Aorta (tissue), 5 donors: ENCODE measurements at places on chromosomes 7 and 10.

DNA sequence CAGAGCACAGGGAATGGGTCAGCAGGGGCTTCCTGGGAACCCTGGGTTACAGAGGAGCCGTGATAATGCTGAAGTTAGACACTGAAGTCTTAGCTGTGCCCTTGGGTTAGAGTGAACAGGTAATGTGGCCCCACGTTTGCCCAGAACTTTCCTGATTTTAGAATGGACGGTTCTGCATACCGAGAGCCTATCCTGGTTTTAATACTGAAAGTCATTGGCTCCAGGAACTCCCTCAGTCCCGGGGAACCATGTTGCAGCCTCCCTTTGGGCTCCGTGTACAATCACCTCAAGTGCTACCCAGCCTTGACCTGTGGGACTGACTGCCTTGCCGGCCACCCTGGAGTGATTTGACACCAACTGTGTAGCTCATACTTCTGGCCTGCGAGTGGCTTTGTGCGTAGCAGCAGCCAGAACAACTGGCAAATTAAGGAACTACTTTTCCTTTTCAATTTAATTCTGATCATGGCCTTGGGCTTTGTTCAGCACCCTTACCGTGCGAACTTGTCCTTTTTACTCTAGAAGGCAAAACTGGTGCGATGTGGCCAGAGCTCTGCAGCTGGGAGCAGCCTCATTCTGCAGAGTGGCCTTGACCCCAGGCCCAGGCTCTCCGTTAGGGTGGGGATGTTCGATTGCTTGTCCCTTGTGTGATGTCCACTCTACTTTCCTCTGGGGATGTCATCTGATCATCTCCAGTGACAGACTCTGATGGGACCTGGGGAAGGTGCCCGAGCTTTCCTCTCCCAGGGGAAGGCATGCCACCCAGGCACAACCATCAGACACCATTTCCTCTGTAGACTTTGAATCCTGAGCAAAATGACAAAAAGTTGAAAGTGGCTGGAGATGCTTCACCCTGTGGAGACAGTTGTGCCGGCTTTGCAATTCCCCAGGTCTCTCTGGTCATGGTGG lies 265.9 kb downstream of the GLRX3 start:
- no peak for DNase-seq
- H3K36me3 ChIP-seq: no peaks in the 10 kb centered on the region
- H3K27ac ChIP-seq: no peak overlapping the region
- H3K27me3 ChIP-seq: no peaks in the 10 kb centered on the region
- H3K4me1 ChIP-seq: no peaks in the 10 kb centered on the region

DNA sequence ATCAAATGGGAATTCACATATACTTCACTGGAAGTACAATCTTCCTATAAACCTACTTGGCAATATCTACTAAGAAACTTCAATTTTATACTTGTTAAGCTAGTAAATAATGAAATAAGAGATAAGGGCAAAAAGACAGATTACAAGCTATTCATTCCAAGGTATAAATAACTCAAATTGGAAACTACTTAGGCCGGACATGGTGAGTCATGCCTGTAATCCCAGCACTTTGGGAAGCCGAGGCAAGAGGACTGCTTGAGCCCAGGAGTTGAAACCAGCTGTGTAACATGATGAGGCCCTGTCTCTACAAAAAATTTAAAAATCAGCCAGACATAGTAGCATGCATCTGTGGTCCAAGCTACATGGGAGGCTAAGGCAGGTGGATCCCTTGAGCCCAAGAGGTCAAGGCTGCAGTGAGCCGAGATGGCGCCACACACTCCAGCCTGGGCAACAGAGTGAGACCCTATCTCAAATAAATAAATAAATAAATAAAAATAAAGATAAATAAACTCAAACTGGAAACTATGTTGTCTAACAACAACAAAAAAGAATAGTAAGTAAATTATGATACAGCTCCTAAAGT lies 37.6 kb downstream of the ARHGAP21 start:
- no peak overlapping the region for H3K4me3 ChIP-seq
- H3K27me3 ChIP-seq: no peaks in the 10 kb centered on the region
- no peaks in the 10 kb centered on the region for H3K4me1 ChIP-seq
- peak; percentile 62 for DNase-seq
- H3K27ac ChIP-seq: no peak overlapping the region

DNA sequence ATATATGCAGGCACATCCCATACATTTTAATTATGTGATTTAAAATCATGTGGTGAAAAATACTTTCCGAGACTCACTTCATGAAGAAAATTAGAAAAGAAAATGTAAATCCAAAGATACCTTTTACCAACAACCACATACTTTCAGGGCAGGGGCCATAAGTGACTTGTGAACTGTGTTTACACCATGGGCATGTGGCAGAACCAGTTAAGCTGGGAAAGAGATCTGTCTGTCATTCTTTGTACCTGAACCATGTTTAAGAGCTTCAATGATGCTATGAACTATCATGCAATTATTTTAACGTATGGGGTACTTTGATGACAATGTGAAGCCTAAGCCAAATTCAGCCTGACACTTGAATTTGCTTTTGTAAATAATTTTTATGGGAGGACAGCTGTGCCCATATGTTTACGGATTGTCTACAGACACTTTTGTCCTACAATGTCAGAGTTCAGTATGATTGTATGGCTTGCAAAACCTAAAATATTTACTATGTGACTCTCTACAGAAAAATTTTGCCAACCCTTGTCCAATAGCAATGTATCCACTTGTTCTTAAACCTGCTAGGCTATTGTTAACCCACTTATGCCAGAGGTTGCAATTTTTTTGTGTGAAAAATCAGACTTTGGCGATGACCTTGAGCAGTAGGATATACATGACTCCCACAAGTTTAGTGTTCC lies 654.6 kb downstream of the TNS3 start:
- DNase-seq: no peak
- no peaks in the 10 kb centered on the region for H3K36me3 ChIP-seq
- no peaks in the 10 kb centered on the region for H3K27me3 ChIP-seq
- no peak overlapping the region for H3K27ac ChIP-seq
- H3K4me3 ChIP-seq: no peak overlapping the region
- no peaks in the 10 kb centered on the region for H3K4me1 ChIP-seq

DNA sequence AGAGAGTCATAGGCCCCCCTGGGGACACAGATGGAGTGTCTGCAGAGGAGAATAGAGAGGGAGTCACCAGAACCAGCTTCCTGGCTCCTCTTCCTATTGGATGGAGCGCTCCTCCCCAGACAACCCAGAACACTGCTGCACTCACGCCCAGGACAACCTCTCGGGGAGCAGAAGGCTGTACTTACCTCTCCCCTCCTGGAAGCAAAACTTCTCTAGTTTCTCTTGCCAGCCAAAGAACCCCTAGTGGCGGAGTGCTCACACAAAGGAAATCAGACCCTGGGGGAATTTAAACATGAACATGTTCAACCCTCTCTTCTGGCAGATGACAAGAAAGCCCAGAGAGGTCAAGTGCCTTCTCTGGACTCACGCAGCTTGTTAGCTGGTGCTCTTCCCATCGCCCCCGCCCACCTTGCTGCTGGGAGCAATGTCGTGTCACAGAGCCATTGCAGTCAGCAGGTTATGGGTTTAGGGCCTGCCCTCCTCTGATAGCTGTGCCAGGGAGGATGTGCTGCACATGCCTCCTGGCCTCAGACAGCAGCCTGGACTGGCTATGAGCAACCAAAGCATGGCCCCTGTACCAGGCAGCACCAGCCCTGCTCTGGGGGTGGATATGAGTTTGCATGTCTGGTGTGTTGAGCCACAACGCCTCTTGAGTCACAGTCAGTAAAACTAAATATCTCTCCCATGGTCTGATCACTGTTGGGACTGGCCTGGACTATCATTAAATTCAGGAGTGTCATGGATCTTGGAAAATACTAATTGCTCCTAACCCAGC lies 84.4 kb downstream of the SLIT1 start:
- no peaks in the 10 kb centered on the region for H3K4me1 ChIP-seq
- no peak overlapping the region for H3K4me3 ChIP-seq
- DNase-seq: no peak

- H3K4me3 ChIP-seq: no peak overlapping the region
- H3K36me3 ChIP-seq: no peaks in the 10 kb centered on the region
- H3K4me1 ChIP-seq: peaks cover 5% of the 10 kb centered on the region
- H3K27ac ChIP-seq: no peak overlapping the region
These were observed 255.1 kb downstream of the TNS3 start for GRCh38 chr7:47326808-47327207.

DNA sequence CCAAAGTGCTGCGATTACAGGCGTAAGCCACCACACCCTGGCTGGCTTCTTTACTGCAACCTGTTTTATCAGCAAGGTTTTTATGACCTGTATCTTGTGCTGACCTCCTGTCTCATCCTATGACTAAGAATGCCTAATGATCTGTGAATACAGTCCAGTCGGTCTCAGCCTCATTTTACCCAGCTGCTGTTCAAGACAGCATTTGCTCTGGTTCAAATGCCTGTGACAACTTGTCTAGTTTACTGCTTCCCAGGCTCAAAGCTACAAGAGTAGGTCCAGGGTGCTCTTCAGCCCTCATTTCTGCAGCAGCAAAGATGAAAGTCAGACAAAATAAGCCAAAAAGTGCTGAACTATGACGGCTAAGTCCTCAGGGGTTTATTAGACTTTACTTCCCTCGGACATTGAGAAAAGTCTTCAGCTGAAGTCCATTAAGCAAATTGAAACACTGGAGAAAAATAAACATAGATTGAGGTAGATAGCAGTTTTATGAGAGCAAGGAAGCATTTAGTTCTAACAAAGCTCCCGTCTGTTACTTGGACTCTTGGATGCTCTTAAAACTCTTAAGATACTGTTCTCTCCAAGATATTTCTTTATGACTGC lies 12.5 kb upstream of the LYZL1 start:
- no peak for DNase-seq
- no peaks in the 10 kb centered on the region for H3K4me1 ChIP-seq
- H3K36me3 ChIP-seq: no peaks in the 10 kb centered on the region
- H3K4me3 ChIP-seq: no peak overlapping the region
- H3K27ac ChIP-seq: no peak overlapping the region

DNA sequence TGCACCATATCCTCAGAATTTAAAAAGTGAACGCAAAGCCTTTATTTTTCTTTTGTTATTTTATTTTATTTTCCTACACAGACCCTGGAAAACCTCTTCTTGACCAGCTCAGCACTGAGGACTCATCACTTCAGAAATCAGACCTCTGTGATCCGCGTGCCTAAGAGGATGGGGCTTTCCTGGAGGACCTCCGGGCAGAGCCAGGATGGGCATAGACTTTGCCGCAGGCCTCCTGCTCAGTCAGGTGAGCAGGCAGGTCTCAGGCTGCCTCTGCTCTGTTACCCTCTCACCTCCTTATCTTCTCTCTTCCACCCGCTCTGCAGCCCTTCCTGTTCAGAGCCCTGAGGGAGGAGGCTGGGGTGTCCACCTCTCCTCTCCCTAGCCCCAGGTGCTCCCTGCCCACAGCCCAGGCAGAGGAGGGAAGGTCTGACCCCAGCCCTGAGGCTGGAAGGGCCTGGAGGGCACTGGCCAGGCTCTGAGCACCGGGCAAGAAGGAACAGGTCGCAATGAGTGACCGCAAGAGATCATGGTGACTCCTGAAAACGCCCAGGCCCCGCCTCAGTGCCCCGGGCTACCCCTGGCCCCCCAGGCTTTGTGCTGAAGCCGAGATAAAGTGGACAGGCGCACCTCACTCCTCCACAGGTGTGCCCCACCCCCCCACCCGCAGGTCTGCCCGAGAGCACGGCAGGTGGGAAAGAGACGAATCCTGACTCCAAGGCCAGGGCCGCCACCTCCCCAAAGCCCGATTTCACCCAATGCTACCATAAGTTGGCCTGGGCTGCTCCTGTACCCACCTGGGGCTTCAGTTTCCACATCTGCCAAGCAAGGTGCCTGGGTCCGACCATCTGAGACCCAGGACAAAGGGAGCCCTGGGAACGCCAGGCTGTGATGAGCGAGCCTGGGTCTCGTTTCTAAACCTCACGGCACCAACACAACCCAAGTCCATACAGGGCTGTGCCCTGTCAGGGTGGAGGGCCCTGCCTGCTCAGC lies 2.8 kb downstream of the CALML5 start:
- H3K27me3 ChIP-seq: no peaks in the 10 kb centered on the region
- H3K4me3 ChIP-seq: no peak overlapping the region
- H3K4me1 ChIP-seq: no peaks in the 10 kb centered on the region
- DNase-seq: no peak

- H3K27me3 ChIP-seq: no peaks in the 10 kb centered on the region
- H3K4me1 ChIP-seq: peaks cover 4% of the 10 kb centered on the region
- DNase-seq: no peak
- H3K27ac ChIP-seq: no peak overlapping the region
- H3K4me3 ChIP-seq: no peak overlapping the region
- H3K36me3 ChIP-seq: no peaks in the 10 kb centered on the region
These were observed 176.2 kb downstream of the JCAD start for GRCh38 chr10:29883231-29883630.

- H3K4me1 ChIP-seq: no peaks in the 10 kb centered on the region
- DNase-seq: no peak
- no peaks in the 10 kb centered on the region for H3K36me3 ChIP-seq
These were observed 180.5 kb upstream of the PDE1C start for GRCh38 chr7:32250471-32251260.

- H3K4me1 ChIP-seq: no peaks in the 10 kb centered on the region
- no peaks in the 10 kb centered on the region for H3K36me3 ChIP-seq
- H3K27ac ChIP-seq: no peak overlapping the region
- H3K27me3 ChIP-seq: no peaks in the 10 kb centered on the region
- DNase-seq: no peak
These were observed 480.2 kb downstream of the PARD3 start for GRCh38 chr10:34334908-34335307.

- H3K27ac ChIP-seq: no peak overlapping the region
- no peaks in the 10 kb centered on the region for H3K27me3 ChIP-seq
- no peak for DNase-seq
- no peaks in the 10 kb centered on the region for H3K36me3 ChIP-seq
- no peak overlapping the region for H3K4me3 ChIP-seq
These were observed 176.4 kb downstream of the AHR start for GRCh38 chr7:17474724-17475344.

- no peak overlapping the region for H3K27ac ChIP-seq
- no peaks in the 10 kb centered on the region for H3K36me3 ChIP-seq
- H3K4me1 ChIP-seq: no peaks in the 10 kb centered on the region
- no peak overlapping the region for H3K4me3 ChIP-seq
These were observed 37.2 kb upstream of the OPTN start for GRCh38 chr10:13062803-13063202.
